ENCODE measurements at places on chromosomes 6 and 20.

GRCh38 chr6:35099116-35099515 is 42.0 kb downstream of the TCP11 start:
- no peak for DNase-seq

DNA sequence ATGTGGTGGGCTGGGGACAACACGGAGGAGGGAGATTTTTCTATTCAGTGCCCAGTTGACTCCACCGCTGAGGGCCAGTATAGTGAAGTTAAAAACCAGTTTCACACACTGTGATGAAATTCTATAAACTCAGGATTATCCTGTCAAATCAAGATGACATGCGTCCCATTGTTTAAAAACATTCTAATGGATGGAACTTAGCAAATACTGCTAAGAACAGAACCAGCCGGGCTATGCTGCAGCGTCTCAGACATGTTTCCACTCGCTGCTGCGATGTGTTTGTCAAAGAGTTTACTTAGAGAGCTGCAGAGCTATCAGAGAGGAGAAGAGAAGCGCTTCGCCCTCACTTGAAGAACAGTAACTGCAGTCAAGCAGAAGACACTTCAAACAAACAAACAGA is 212.6 kb upstream of the FOXQ1 start:
- no peak for DNase-seq

DNA sequence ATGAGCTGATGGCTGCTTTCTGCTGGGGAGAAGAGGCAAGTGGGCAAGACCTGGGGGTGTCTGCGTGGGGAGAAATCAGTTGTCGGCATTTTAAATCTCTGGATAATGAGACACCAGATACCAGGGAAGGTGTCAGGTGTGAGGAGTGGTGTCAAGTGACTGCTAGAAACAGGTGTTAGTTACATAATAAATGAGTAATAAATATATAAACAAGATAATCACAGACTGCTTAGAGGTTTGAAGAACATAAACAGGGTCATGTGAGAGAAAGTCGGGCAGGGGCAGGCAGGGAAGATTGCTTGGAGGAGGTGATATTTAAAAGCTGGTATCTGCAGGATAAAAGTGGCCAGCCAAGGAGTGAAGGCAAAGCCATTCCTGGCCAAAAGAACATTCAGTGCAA is 87.2 kb upstream of the RIN2 start:
- no peak for DNase-seq

GRCh38 chr6:72363844-72364740 is 257.8 kb upstream of the KCNQ5 start:
- no peak for DNase-seq

DNA sequence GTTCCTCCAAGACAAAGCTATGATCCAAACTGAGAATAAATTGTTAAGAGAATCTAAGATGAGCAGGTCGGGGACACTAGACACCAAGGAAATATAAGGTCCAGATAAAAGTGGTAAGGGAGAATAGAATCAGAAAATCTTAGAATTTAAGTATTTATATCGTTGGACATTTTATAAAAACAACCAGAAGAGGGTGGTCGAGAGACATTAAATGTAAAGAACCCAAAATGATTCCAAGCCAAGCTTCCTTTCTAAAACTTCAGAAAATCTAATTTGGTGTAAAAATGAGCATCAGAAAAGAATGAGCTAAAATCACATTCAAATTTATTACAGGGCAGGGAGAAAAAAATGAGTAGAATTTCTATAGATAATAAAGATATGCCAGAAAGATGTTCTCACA is 97.8 kb upstream of the OGFRL1 start:
- DNase-seq = no peak

DNA sequence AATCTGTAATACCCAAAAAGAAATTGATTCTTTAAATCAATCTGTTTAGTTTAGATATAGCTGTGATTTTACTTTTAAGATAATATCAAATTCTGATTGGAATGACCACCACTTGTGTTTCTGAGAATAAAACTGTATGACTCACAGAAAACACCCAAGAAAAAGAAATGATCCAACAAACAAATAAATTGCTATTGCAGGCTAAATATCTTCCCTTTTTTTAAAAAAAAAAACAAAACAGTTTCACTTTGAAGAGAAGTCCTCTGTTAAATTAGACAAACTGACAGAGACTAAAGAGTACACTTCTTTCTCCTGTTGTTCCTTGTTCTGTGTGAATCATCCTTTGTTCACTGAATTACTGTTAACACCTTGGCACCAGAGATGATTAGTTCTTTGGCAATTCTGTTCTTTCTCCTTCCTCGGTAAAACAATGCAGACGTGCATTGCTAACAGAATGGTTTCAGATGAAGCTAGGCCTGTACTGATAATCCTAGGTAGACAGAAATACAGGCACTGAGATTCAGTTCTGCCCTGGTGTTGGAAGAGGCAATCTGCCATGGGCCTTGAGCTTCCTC is 895.2 kb upstream of the CITED2 start:
- no peak for DNase-seq

GRCh38 chr6:167093922-167094432 is 28.9 kb upstream of the CCR6 start:
- peak; percentile 78 for DNase-seq

GRCh38 chr20:59996108-59996507 is 37.9 kb downstream of the CDH26 start:
- DNase-seq = no peak

DNA sequence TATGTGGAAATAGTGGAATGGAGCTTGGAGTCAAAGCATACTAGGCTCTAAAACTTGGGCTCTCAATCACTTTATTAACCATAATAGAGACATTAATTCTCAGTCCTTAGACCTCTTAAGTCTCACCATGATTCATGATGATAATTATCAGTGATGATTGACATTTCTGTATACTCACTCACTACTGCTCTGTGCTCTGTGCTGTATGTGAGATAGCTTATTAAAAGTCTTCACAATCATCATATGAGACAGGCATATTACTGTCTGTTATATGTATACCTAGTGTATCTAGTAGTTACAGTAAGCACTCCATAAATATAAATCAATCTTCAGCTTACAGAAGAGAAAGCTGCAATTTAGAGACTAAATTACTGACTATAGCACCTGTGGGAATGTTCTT is 236.0 kb upstream of the JAG1 start:
- no peak for DNase-seq

GRCh38 chr6:15904651-15905376 is 224.1 kb upstream of the MYLIP start:
- DNase-seq = no peak

DNA sequence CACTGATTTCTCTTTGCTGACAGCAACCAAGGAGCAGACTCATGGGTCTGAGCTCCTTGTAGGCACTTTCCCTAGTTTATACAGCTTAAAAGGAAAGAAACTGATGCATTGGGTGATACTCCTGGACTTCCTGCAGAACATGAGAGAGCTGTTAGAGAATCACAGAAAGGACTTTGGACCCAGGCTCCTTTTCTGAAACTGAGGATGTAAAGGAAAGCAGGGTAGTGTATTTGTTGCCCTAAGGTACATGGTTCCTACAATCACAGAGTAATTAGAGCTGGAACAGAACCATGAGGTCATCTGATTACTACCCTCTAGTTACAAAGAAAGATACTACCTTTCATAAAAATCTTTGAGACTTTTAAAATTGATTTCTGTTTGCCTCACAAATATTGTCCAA is 477.1 kb upstream of the SPTLC3 start:
- no peak for DNase-seq

DNA sequence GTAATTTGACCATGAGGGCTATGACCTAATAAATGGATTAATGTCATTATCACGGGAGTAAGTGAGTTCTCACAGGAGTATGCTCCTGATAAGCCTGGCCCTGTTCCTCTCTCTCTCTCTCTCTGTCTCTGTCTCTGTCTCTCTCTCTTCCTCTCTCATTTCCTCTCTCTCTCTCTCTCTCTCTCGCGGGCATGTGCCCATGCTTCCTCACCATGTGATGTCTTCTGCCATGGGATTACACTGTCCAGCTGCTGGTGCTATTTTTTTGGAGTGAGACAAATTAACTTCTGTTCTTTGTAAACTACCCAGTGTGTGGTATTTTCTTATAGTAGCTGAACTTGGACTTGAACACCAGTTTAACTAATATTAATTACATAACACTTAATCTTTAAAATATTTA is 374.3 kb upstream of the GJE1 start:
- DNase-seq = no peak

DNA sequence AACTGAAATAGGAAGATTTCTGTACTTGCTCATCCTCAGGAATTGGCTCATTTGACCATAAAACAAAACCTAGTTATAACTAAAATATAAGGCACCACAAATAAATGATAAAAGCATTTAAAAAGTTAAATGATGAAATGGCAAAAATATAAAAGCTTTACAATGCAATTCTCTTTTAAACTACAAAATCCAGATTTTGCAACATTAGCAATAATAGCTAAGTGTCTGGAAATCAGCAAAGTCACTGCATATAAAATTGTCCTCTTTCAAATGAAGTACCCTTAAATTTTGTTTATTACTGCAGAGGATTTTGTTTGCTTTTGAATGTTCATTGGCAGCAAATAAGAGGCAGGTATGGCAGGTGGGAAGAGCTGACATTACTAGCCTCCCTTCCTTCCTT is 270.4 kb upstream of the RSPO3 start:
- no peak for DNase-seq

- no peak for DNase-seq
Measured at GRCh38 chr6:168632694-168633093, 191.7 kb downstream of the SMOC2 start.
